ENCODE measurements at places on chromosomes 5 and 9. TPM values are rescaled to one million over a fixed set of nuclear protein-coding genes. Genes with fewer than 3 reads are reported as not detected.
A peak's percentile ranks its signal among the peaks of the same experiment; 100 is the strongest.

DNA sequence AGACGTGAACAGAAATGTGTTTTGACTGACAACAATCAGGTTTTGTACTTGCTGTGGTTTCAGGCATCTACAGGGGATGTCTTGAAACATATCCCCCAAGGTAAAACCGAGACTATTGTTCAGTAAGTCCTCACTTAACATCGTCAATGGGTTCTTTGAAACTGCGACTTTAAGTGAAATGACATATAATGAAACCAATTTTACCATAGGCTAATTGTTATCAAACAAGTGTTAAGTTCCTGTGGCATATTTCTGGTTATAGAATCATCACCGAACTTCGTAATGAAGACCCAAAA, 16.4 kb upstream of the OMD start:
- no peaks in the 10 kb centered on the region for H3K27me3 ChIP-seq
- no peak for DNase-seq
- peaks cover 7% of the 10 kb centered on the region for H3K4me1 ChIP-seq
- no peak overlapping the region for H3K27ac ChIP-seq
- no peaks in the 10 kb centered on the region for H3K36me3 ChIP-seq
- H3K4me3 ChIP-seq: no peak overlapping the region

DNA sequence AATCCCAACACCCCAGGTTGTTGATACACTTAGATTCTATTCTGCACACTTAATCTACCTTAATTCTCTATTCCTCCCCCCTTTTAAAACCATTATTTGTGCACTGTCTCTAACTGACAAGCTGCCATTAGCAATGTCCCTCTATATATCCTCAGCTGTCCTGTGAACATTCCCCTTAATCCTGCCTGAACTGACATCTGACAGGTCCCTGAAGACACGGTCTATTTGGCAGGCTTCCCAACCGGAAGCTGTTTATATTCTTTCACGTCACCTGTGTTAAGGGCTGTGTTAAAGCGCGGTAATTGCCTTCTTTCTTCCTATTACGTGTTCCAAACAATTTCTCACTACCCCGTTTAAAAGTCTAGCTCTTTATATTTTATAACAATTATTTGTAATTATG, 277.3 kb downstream of the CDH9 start:
- H3K27me3 ChIP-seq: no peaks in the 10 kb centered on the region
- no peak for DNase-seq
- no peaks in the 10 kb centered on the region for H3K4me1 ChIP-seq
- no peak overlapping the region for H3K4me3 ChIP-seq
- no peaks in the 10 kb centered on the region for H3K36me3 ChIP-seq

DNA sequence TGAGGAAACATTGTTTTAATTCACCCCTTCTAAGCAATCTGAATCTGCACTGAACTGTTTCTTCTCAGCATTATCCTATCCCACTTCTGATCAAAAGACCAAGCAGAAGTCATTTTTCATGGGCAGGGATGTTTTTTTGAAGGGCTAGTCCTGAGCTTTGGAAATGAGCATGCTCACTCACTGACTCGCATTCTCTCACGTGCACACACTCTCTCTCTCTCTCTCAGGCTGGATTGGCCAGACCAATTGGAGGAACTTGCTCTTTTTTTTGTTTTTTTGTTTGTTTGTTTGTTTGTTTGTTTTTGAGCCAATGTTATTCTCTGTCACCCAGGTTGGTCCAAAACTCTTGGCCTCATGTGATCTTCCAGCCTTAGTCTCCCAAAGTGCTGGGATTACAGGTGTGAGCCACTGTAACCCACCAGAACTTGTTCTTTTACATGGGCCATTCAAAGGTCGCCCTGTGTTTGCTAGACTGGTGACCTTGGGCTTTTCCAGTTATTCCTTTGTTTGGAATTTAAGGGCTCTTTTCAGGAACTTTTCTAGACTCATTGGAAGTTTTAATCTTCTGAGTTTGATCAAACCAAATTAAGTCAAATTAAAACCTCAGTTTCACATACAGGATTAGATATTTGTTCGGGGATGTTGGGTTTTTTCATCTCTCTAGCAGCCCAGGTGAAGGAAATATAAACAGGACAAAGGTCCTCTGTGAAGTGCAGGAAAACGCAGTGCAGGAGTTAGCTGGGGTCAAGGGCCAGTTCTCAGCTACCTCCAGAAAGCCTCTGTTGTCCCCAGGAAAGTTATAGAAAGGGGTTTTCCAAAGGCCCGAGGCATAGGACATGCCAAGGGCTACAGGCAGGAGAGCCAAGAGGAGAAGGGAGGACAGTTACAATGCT, 13.1 kb downstream of the FAXDC2 start:
- peaks cover 28% of the 10 kb centered on the region for H3K4me1 ChIP-seq
- no peak overlapping the region for H3K27ac ChIP-seq
- no peak overlapping the region for H3K4me3 ChIP-seq
- peaks cover 8% of the 10 kb centered on the region for H3K36me3 ChIP-seq

DNA sequence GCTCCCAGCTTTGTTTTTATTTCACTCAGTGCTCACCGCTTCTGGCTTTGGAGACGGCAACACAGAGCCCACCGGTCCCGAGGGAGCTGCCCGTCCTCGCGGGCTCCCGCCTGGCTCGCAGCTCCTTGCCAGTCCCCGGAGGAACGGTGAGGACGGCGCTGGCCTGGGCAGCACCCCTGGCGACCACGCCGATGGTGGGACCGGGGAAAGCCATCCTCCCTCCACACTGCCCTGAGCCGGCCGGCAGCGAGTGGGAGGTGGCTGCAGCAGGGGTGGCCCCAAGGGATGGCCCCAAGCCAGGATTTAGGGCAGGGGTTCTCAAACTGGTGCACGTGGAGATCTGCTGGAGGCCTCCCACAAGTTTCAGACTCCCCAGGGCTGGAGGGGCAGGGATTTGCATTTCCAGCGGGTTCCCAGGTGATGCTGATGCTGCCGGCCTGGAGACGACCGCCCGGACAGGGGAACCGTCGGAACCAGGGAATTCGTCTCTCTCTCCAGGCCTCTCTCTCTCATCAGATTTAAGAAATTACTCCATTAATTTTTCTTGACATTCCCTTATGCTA, 293.2 kb upstream of the IRX4 start:
- no peak for DNase-seq
- no peak overlapping the region for H3K4me3 ChIP-seq
- no peaks in the 10 kb centered on the region for H3K27me3 ChIP-seq
- no peak overlapping the region for H3K27ac ChIP-seq
- no peaks in the 10 kb centered on the region for H3K36me3 ChIP-seq
- no peaks in the 10 kb centered on the region for H3K4me1 ChIP-seq

GRCh38 chr9:77221431-77221830, 44.1 kb downstream of the VPS13A start:
- no peak overlapping the region for H3K4me3 ChIP-seq
- no peaks in the 10 kb centered on the region for H3K36me3 ChIP-seq
- no peaks in the 10 kb centered on the region for H3K27me3 ChIP-seq
- no peak for DNase-seq

DNA sequence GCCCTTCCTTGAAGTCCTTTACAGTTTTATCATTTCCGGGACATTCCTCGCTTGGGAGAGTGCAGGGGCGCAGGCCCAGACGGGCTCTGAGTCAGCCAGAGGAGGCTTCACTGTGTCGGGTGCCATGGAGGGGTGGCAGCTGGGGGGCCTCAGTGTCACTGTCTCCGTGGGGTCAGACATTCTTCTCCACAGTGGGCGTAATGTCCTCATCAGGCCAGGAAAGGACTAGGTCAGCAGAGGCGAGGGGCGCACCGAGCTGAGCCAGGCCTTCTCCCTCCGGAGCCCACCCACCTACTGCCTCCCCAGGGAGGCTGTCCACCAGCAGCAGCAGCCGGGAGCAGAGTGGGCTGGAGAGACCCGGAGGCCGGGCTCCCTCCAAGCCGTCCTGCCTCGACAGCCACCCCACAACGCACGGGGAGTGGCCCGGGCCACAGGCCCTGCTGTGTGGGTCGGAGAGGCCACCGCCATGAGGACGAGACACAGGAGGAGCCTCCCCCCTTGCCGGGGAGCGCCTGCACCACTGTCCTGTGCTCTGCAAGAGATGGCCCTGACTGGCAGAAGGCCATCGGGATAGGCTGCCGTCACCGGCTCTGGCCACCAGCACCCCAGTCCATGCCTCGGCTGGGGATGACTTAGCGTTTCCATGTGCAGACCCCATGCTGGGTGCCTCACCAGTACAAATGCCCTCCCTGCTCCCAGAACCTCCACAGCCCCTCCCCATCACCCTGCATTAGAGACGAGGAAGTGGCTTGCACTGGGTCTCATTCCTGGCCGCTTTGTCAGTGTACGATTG, 26.5 kb downstream of the SARDH start:
- H3K27ac ChIP-seq: no peak overlapping the region
- H3K4me1 ChIP-seq: peaks cover 5% of the 10 kb centered on the region
- no peak for DNase-seq
- no peak overlapping the region for H3K4me3 ChIP-seq
- no peaks in the 10 kb centered on the region for H3K36me3 ChIP-seq

GRCh38 chr9:111691672-111692329, 30.4 kb downstream of the GNG10 start:
- H3K4me1 ChIP-seq: peaks cover 7% of the 10 kb centered on the region
- no peak for DNase-seq
- no peaks in the 10 kb centered on the region for H3K36me3 ChIP-seq
- H3K4me3 ChIP-seq: no peak overlapping the region

GRCh38 chr9:125190361-125190801, 778 bp upstream of the PPP6C start:
- peaks cover 35% of the 10 kb centered on the region for H3K4me1 ChIP-seq
- DNase-seq: no peak
- H3K27me3 ChIP-seq: no peaks in the 10 kb centered on the region
- peak overlapping the region; percentile 98 for H3K27ac ChIP-seq
- H3K36me3 ChIP-seq: no peaks in the 10 kb centered on the region

GRCh38 chr5:64074533-64074932, 91.1 kb upstream of the RNF180 start:
- H3K4me3 ChIP-seq: no peak overlapping the region
- DNase-seq: no peak
- H3K4me1 ChIP-seq: no peaks in the 10 kb centered on the region
- H3K27ac ChIP-seq: no peak overlapping the region
- H3K27me3 ChIP-seq: no peaks in the 10 kb centered on the region

DNA sequence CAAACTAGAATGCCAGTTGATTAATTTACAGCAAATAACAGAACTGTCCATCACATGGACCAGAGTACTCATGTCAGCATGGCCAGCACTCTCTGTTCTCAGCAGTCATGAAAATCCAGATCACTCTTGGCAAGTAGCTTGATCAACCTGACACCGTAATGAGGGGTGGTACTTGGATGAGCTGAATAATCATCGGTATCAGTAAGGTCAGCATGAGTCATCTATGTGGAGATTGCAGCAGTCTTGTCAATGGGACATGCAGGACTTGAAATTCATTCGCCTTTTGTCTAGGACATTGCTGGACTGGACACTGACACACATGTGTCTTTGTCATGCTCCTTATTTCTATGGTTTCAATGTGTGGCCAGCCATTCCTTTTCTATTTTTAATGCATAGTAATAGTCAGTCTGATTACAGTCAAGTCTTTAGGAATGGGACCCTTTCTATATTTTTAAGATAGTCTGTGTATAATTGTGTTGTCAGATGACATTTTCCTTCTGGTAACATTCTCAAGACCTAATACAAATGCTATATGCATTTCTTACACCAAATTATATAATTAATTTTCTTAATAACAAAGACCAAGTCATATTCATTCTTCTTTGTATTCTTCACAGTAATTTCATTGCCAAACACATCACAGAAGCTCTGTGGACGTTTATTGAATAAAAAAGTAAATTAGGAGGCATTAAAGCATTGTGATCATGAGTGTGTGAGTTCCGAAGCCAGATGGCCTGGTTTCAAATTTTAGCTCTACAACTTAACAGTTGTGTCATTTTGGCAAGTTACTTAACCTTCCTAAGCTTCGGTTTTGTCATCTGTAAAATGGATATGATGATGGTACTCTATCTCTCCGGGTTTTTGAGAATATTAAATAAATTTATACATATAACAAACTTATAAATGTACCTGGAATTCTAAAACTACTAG, 57.4 kb downstream of the ADAMTSL1 start:
- no peaks in the 10 kb centered on the region for H3K27me3 ChIP-seq
- no peak overlapping the region for H3K4me3 ChIP-seq
- no peaks in the 10 kb centered on the region for H3K36me3 ChIP-seq
- H3K27ac ChIP-seq: no peak overlapping the region
- no peaks in the 10 kb centered on the region for H3K4me1 ChIP-seq

DNA sequence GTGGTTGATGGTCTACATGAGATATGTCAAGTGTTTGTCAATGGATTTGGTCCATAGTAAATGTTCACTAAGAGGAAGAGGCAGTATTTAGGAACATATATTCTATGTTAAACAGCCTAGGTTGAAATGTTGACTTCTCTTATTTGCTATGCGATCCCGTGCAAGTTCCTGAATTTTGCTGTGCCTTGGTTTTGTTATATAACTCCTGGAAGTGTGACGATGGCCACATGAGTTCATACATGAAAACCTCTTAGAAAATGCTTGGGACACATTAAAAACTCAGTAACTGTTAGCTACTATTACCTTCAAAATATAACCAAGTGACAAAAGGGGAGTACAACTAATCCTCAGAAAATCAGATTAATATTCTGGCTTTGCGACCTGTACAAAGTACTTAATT, 21.9 kb upstream of the FBXW2 start:
- H3K27ac ChIP-seq: no peak overlapping the region
- DNase-seq: no peak
- peaks cover 28% of the 10 kb centered on the region for H3K36me3 ChIP-seq
- H3K4me1 ChIP-seq: no peaks in the 10 kb centered on the region
- H3K27me3 ChIP-seq: no peaks in the 10 kb centered on the region

- peaks cover 22% of the 10 kb centered on the region for H3K4me1 ChIP-seq
- H3K27ac ChIP-seq: no peak overlapping the region
- H3K27me3 ChIP-seq: no peaks in the 10 kb centered on the region
- DNase-seq: no peak
- H3K36me3 ChIP-seq: no peaks in the 10 kb centered on the region
- H3K4me3 ChIP-seq: no peak overlapping the region
Measured at GRCh38 chr5:154709368-154710305, 45.5 kb upstream of the LARP1 start.

DNA sequence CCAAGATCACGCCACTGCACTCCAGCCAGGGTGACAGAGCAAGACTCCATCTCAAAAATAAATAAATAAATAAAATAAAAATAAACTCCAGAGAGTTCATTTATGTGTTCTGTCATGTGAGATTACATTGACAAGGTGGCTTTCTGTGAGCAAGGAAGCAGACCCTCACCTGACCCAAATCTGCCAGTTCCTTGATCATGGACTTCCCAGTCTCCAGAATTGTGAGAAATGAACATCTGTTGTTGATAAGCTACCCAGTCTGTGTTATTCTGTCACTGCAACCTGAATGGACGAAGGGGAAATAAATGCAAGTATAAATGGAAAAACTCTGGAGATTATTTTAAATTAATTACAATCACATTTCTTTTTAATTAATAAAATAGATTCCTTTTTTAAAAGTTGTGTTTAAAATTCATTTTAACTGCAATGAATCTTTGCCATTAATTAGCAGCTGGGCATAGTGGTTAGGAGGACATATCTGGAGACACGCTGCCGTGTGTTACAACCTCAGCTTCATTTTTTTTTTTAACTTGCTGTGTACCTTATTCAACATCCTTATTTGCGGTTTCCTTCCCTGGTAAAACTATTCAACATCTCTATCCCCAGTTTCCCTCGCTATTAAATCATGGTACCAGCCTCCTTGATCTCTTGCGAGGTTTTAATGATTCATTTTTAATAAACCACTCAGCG, 376.4 kb downstream of the CHSY3 start:
- no peak for DNase-seq
- H3K36me3 ChIP-seq: no peaks in the 10 kb centered on the region
- no peak overlapping the region for H3K27ac ChIP-seq
- H3K4me1 ChIP-seq: no peaks in the 10 kb centered on the region
- H3K4me3 ChIP-seq: no peak overlapping the region

The CWC27 gene
- total RNA-seq: 24.3 TPM

Measured in thyroid gland (tissue), 4 donors.